ENCODE measurements at places on chromosomes 4 and X.

DNA sequence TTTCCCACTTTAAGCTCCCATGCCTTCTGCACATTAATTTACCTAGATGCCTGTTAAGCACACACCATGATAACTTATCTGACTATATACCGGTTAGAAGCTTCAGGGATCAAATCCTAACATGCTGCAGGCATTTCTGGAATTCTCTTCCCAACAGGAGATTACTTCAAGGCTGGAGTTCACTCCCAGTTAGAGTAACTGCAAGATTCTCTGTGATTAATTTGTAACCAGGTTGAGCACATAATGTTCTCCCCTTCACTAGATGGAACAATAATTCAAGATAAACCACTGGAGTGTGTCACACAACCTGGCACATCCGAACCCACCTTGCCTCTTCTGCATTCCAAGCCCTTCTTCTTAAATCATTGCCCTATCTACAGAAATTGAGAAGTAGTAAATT, 11.8 kb upstream of the UGT2A3 start:
- no peak for DNase-seq

- no peak for DNase-seq
Observed at GRCh38 chr4:149238097-149238496, 577.5 kb downstream of the IQCM start.

- DNase-seq, result no peak
Observed at GRCh38 chr4:140102421-140102820, 51.6 kb downstream of the MAML3 start.

- no peak for DNase-seq
Observed at GRCh38 chr4:66949419-66949818, 595.9 kb downstream of the CENPC start.

DNA sequence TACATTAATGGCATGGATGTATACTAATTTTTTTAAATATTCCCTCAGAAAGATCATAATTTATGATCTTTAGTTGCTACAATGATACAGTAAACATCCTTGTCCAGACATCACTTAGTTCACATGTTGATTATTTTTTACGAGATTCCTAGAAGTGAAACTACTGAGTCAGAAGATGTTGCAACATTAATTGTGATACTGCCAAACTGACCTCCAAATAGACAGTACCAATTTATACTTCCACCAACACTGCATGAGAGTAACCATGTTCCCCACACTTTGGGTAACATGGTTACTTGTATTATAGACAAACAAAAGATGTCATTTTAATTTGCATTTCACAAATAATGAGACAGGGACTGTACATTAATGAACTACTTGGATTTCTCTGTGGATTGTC, 19.6 kb downstream of the RCHY1 start:
- DNase-seq, result no peak

DNA sequence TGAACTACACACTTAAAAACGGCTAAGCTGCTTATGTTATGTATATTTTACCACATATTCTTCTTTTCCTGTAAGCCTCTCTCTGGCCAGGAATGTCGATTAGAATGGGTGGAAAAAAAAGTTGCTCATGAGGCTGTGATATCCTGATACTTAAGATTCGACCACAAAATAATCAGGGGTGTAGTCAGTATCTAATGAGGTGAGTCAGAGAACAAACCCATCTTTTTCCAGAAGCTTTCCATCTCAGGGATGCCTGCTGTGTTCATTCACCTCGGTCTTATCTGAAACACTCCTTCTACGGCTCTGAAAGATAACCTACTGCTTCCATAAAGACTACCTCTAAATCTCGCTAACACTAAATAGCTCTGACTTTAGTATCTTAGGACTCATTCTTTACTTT, 142.7 kb upstream of the MAP3K15 start:
- no peak for DNase-seq

- DNase-seq, result no peak
Observed at GRCh38 chr4:144302704-144303536, 162.4 kb upstream of the GYPA start.

DNA sequence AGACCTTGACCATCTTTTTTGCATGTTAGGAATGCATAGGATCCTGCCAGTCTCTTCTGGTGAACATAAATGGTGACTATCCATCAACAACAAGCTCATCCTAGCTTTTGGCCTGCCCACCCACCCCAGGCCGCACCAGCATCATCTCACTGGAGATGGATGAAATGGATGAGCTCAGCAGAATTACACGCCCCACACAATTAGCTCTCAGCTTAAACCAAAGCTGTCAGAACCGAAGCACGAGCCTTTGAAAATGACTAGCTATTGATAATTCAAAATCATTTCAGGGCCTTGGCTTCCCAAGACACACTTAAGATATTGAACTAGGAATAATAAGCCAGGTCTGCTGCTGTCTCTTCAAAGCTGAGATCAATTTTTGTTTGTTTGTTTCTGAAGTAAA, 62.5 kb upstream of the MND1 start:
- no peak for DNase-seq

- no peak for DNase-seq
Observed at GRCh38 chrX:34557733-34558132, 99.4 kb downstream of the TMEM47 start.

GRCh38 chr4:86706923-86707597, 112.9 kb downstream of the PTPN13 start:
- no peak for DNase-seq

GRCh38 chr4:3613967-3614730, 81.9 kb upstream of the LRPAP1 start:
- DNase-seq, result no peak

GRCh38 chr4:107845681-107846080, 20.9 kb downstream of the SGMS2 start:
- DNase-seq, result no peak

DNA sequence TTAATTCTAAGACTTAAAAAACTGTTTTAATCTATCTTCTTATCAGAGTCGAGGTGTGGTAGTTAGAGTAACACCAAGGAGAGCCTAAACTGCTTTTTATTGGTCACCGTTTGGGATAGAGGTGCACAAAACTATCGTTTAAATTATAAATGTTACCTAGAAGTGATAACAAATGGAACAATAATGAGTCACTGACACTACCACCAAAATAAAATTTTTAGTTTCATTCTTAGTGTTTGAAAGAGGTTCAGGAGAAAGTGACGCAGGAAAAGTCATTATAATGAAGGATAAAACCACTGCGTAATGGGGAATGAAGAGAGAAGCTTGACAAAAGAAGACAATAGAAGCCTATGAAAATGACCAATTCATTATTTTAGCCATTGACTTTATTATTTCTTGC, 158.2 kb downstream of the COX18 start:
- DNase-seq, result no peak

DNA sequence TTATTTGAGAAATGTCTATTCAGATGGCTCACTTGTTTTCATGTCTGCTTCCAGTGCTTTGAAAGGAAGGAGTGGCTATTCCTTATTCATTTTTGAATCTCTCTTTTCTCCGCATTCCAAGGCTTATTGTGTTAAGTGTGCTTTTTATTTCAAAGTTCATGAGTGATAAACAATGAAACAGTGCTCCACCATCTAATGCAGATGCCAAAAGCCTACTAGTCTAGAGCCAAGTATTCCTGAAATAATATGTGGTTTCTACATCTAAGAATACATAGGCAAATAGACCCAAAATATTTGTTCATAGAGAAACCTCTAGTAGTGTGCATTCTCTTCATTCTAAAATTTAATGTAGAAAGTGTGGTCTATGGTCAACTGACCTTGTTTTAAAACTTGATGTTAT, 187.3 kb downstream of the GABRB1 start:
- DNase-seq, result no peak

DNA sequence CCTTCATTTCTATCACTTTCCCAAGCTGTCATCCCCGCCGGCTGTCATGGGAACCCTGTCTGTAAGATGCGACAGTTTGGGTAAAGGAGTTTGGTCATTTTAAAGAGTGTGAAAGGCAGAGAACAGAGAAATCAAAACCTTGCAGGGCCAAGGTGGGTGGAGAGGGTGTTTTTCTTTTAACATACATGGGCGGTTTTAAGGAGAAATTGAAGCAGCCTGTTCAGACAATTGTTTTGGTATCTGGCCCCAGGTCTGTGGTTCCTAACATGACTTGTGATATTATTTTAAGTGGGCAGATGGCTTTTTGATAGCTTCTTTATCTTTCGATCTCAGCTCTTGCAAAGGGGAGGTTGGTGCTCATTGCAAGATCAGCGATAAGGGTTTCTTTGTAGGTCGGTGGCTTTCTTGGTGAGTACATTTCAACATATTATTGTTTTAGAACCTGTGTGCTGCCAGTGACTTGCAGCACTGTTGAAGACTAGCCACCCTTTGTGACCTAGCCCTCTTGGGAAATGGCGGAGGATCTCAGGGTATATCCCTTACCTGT, 3.7 kb downstream of the PPP1R3F start:
- peak; percentile 30 for DNase-seq

DNA sequence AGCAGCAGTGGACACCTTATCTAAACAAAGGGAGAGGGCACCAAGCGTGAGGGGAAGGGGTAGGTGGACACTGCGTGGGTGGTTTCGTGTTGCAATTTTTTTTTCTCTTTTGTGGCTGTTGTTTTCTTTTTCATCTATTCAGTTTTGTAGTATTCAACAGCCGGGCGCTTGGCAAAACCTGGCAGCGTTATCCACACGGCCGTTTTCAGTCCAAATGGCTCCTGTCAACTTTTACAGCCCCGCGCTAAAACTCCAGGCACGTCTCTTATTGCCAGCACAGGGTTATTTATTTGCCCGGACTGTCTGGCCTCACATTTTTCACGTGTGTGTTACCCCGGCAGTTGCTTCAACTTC, 192.2 kb downstream of the BCOR start:
- no peak for DNase-seq

DNA sequence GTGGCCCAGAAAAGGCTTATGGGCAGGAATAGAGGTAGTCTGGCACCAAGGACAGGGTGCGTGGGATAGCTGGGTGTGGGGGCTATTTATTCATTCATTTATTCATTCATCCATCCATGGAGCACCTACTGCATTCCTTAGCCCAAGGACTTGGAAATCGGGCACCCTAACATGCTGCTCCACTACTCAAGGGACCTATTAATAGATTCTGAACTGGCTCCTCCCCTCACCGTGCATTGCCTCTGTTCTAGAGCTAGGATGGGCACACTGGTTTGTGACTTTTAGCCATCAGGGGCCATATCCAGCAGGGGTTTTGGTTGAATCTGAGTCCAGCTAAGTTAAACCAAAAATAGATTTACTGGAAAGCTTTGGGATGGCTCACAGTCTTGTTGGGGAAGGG, 30.6 kb upstream of the PJA1 start:
- no peak for DNase-seq

DNA sequence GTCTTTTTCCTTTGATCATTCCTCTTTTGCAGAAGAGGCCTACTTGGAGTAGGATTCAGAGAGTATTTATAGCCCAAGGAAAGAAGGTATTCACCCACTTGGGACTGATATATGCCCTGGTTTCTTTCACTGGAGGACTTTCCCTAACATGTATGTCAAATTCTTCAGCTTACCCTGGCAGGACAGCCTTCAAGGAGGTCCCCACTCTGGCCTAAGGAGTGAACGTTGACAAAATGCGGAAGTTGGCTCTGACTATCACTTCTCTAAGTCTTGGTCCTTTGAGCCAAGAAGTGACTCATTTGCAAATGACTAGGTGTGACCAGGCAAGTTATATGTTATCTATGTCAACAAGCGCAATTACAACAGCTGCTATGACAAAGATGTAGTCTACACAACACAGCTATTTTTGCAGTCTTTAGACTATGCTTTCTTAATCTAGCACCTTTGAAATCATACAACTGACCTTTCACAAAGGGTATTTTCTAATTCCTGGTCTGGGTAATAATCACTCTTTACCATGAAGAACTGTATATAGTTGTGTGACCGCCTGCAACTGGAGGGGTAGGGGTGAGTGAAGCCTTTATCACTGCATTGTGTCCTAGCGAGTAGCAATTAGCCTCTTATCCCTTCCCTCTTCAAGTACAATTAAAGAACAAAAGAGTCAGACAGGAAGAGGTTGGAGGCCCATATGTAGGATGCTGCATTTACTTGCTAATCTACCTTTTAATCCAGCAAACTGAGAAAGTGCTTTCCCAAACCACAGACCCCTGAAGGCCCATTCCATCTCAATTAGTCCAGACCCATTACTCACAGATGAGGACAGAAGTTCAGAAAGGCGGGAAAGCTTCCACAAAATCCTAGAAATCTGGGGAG, 50.1 kb downstream of the RASGEF1B start:
- DNase-seq, result no peak

DNA sequence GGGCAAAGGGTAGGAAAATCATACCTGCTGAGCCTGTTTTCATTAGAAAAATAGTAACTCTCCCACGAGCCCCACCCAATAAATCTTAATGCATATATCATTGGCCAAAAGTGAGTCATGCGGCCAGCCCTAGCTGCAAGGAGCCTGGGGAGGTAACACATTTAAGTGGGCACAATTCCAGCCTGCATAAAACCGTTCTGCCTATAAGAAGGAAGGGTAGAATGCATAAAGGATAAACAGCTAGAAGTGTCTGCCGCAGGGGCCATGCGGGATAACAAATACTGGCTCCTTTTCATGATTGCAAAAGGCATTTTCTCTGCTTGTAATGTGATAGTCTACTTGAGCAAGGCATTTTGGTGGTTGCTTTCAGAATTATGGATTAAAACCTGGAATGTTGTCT, 37.1 kb downstream of the EFHC2 start:
- DNase-seq, result no peak

DNA sequence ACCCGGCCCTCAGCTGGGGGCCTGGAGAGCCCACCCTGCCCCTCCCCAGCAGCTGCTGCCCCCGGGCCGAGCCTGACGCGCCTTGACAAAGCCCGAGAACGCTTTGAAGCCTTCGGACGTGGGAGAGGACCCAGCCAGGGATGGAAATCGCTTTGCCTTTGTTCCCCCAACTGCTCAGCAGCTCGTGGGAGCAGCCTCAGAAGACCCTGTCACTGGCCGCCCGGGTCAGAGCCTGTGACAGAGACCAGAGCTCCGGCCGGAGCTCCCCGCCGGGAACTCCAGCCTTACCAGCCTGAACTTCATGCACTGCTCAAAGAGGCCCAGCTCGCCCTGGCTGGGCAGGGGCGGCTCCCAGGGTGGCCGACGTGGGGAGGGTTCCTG, 2.6 kb upstream of the SLC6A8 start:
- no peak for DNase-seq

- DNase-seq, result no peak
Observed at GRCh38 chr4:89054627-89055026, 2.4 kb downstream of the FAM13A start.

GRCh38 chr4:107618656-107619055, 101.4 kb downstream of the PAPSS1 start:
- DNase-seq, result no peak

DNA sequence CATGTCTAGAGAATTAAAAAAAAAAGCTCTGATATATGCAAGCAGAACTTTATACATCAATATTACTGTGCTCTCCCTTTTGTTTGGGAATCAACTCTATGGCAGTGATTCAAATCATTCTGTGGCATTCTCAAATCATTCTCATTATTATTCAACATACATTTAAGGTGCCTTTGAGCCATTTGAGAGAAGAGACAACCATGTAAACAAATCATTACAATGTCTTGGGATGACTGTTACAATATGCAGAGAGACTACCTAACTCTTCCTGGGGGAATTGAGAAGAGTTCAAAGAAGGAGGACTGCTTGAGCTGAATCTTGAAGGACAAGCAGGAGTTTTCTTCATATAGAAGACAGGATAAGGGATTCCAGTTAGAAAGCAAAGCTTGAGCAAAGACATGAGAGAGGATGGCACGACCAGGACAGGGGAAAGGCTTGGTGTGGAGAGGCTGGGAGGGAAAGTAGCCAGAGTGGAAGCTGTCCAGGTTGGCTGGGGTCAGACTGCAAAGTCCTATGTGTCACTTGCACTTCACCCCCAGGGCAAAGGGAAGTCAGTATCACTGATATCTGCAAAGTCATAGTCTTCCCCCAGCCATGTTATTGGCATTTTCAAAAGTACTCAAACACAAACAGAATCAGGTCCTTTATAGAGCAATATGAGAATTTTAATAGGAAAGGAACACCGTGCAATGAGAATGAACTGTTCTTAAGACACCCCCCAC, 9.0 kb downstream of the SEC24D start:
- DNase-seq, result no peak
